ENCODE measurements at places on chromosomes 3 and 15.

GRCh38 chr3:185732782-185733181, 92.1 kb downstream of the IGF2BP2 start:
- no peak for DNase-seq

DNA sequence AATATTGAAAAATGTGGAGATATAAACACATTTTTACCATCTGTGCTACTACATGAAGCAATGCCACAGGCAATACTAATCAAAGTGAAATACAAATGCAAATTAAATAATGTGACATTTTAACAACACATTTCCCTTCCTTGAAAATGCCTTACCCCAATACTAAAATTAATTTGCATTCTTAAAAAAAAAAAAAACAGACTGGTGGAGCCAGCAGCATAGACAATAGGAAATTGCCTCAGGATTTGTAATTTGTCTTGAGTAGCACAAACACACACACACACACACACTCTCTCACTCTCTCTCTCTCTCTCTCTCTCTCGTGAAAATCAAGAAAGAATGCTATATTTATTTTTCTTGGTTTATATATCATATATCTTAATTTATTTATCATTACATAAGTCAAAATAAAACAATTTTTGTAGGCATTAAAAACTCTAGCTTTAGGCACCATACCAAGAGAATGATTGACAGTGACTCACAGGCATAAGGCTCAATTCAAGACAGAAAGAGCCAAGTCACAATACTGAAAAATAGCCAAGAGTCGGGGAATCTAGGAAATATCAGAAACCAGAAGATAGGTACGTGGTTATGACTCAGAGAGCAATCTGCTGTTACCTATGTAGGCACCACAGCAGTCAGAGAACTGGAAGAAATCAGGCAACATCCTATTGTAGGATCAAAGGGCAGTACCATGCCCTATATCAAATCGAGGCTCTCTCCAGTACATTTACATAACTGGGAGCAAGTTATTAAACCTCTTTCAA, 23.0 kb downstream of the SUCNR1 start:
- DNase-seq = no peak

- no peak for DNase-seq
Observed at GRCh38 chr3:107235193-107235927, 141.9 kb upstream of the CCDC54 start.

DNA sequence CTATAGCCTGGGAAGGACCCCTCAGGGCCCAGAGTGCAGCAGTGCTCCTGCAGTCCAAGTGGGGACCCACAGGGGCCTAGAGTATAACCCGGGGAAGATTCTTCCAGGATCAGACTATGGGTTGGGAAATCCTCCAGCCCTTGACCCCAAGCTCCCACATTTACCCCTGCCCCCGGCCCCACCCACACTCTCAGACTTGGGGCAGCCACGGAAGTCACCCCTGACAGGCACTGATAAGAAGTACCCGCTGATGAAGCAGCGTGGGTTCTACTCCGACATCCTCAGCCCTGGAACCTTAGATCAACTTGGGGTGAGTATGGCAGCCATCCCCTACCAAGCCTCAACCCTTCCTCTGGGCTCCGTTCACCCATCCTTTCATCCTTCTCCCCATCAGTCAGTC, 6.3 kb downstream of the DNAH1 start:
- DNase-seq = no peak

GRCh38 chr3:104831071-104831470, 535.6 kb upstream of the ALCAM start:
- no peak for DNase-seq

GRCh38 chr3:132549169-132549568, 47.9 kb upstream of the ACKR4 start:
- DNase-seq = no peak

DNA sequence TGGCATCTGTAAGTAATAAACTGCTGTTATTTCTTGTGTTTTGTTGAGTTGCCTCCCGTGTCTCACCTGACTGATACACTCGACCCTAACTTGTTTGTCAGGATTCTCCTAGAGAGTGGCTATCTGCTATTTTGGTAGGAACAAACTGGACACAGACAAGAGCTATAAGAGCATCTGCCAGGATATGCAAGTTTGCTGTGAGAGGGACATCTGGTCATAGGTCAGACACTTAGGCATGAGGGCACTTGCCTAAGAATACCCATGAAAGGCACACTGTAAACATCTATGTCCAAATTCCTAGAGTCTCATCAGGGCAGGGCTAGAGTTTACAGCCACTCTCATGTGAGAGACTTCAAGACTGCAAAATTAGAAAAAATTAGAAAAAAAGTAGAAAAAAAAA, 32.5 kb downstream of the NEDD4 start:
- no peak for DNase-seq

All from CD4-positive, alpha-beta T cell treated with Interleukin-2 at 100 ng/mL for 4 hours (primary cell).